ENCODE measurements at places on chromosomes 11 and 22. TPM values are rescaled to one million over a fixed set of nuclear protein-coding genes. Genes with fewer than 3 reads are reported as not detected.

- peak; percentile 41 for DNase-seq
Observed at GRCh38 chr22:40628354-40629042, 8.0 kb downstream of the MRTFA start.

GRCh38 chr22:38953577-38954413 lies 3.6 kb upstream of the APOBEC3A start:
- DNase-seq = no peak

DNA sequence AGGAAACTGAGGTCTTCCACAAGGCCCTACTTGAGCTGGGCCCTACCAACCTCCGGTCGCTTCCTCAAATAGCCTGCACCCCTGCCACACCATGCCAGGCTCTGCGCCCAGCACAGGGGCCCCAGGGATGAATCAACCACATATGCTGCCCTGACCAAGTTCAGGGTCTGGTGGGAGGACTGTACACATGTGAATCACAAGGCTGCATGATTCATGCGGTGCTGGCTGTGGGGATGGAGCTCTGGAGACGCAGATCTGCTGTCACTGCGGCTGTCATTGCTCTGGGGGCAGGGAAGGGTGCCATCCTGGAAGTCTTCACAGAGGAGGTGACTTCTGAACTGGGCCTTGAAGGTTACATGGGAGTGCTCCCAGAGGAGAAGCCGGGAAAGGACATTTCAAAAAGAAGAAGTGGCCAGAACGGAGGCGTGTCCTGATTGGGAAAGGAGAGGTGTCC lies 21.5 kb downstream of the CYTH4 start:
- peak; percentile 84 for DNase-seq

DNA sequence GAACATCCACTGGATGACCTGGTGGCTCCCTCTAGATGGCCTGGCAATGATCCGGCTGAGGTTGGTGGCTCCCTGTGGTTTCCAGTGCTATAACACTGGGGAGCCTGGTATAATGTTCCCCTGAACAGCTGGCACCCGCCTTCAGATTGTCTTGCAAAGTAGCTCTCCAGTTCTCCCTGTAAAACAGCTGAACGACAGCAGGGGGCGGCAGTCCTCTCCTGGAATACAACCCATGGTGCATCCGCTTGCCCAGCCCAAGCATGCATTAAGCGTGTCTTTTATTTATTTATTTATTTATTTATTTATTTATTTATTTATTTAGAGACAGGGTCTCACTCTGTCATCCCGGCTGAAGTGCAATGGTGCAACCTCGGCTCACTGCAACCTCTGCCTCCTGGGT lies 258.9 kb downstream of the BUD13 start:
- no peak for DNase-seq

GRCh38 chr11:121106812-121107211 lies 5.8 kb downstream of the TECTA start:
- no peak for DNase-seq

The PATE1 gene
- not detected for total RNA-seq

GRCh38 chr11:119895981-119896380 lies 167.0 kb upstream of the NECTIN1 start:
- no peak for DNase-seq

- DNase-seq = no peak
Observed at GRCh38 chr11:116993599-116993998, 104.6 kb downstream of the SIK3 start.

The YWHAH gene
- total RNA-seq = 142 TPM

The TRIM48 gene
- not detected for total RNA-seq

Data from Caki2 (cell line).